MCF 10A (cell line): ENCODE measurements at places on chromosomes 3 and 15.

GRCh38 chr15:89760303-89761008 lies 9.4 kb upstream of the MESP1 start:
- peak; percentile 89 for DNase-seq

DNA sequence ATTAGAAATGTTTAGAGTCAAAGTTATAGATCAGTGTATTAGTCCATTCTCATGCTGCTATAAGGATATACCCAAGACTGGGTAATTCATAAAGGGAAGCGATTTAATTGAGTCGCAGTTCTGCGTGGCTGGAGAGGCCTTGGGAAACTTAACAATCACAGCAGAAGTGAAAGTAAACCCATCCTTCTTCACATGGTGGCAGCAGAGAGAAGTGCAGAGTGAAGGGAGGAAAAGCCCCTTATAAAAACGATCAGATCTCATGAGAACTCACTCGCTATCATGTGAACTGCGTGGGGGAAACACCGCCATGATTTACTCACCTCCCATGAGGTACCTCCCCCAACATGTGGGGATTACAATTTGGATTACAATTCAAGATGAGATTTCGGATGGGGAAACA lies 871.5 kb downstream of the DIPK2A start:
- no peak for DNase-seq

DNA sequence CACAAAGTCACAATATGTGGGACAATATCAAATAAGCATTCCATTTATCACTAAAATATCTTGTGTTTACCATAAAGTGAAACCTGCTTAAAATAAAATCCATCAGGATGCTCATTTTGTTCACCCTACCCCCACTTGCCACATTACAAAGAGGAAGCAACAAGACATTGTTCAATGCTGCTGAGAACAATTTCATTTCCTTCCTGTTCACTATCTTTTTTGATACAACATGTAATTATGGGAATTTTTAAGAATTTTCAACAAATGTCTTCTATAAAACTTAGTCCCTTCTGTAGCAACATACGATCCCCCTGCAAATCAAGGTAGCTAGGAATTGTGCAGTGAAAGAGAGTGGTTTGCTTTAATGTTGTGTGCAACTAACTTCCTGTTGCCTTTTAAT lies 34.9 kb upstream of the GPR160 start:
- no peak for DNase-seq

DNA sequence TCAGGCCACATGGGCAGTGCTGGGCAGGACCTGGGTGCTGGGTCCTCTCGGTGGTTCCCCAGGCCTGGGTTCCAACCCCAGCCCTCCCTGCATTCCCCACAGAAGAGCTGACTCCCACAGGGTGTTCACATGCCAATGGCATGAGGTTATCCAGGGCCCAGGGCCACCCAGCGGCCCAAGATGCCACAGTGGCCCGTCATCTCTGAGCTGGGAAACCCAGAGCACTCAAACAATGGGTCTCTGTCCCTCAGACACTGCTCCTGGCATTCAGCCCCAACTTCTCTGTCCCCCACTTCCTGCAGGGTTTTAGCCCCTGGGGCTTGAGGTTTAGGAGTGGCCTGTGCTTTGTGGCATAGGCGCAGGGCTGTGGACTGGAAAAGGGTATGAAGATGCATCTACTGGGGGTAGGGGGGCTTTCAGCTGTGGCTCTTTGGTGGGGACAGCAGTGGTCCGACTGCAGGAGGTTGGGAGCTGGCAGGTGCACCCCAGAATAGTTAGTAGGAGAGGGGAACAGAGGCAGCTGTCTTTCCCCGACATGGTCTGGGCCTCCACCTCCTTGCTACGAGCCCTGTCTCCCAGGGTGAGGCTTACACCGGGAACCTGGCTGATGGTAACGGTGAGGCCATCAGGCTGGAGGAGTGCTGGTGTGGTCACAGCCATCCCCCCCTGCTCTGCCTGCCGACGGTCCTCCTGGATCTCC lies 1.7 kb downstream of the CCDC9B start:
- peak; percentile 71 for DNase-seq

DNA sequence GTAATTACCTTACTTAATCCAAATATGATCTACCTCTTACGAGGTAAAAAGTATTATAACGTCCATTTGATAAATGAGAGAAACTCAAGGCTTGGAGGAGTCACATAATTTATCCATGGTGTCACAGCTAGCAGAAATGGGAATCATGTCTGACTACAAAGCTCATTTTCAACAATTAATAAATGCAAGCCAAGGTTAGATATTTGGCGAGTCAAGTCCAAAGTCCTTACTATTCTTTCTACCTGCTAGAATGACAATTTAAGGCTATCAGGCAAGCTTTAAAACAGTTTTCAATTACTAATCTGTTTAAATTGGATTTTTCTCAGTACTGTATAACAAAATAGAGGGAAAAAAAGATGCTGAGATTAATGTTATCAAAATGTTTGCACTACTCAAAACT lies 68.6 kb downstream of the DLG1 start:
- DNase-seq, result no peak

DNA sequence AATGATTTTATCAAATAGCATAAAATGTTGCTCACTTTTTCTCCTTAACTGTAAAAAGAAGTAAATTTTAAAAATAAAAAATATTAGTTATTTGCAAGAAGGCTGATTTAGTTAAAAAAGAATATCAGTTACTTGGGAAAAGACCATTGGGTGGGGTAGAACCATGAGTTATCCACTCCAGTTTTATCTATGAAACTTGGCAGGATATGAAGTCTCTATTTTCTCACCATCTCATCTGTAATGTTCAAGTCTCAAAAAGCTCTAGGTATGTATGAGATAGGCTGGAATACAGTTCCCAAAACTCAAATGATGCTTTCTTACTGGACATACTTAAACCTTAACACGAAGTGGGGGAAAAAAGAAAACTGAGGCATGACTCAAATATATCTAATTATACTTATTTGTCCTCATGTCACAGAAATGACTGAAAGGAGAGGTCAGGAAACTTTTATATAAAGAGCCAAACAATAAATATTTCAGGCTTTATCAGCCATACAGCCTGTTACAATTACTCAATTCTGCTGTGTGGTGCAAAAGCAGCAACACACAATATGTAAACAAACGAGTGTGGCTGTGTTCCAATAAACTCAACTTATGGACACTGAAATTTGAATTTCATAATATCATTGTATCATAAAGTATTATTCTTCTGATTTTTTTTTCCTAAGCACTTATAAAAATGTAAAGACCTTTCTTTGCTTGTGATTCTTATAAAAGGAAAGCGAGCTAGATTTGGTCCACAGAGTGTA lies 131.8 kb downstream of the TBL1XR1 start:
- DNase-seq, result peak; percentile 54
